ENCODE measurements at places on chromosomes 6 and 20.

DNA sequence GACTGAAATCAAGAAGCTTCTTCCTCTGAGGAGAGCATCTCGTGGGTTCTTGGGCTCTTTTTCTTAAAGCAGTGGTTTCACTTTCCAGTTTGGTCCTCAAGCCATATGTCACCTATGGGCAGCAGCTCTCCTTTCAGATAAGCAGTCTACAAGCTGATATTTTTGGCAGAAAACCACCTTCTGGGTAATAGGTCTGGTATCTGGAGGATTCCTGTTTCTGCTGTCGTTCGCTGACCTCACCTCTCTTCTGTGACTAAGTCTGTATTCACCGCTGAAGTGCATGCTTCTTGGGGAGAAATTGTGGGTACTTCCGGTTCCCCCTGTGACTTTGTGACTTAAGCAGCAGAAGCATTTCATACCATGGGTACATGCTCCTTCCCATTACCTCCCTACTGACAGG lies 193.6 kb downstream of the EDN1 start:
- no peak for DNase-seq

DNA sequence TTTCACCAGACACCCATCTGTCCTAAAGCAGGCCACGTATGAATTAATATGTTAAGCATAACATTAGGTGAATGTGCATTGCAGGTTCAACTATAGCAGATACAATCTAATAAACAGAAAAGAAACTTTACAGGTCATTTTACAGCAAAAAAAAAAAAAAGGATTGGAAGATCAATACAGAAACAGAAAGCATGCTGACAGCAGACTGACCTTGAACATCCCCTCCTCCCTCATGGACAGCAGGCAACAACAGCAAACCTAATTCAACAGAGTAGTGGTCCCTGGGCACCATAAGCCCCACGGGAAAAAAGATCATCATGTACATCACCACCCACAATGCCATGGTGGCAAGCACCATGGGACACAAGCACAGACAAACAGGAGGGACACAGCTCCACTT lies 12.1 kb upstream of the RAB22A start:
- DNase-seq: no peak

DNA sequence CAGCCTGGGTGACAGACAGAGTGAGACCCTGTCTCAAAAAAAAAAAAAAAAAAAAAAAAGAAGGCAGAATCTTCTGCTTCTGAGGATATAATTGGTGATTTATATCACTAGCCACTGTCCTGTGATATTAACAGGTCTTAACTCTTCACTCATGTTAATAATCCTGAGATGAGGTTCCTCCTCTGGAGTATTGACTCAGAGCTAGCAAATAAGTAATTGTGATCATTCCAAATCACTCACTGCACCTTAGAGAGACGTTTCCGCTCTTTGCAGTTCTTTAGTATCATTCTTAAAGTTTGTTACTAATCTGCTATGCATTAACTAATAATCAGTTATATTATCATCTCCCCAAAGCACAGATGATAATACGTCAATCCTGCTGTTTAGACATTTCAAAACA lies 41.6 kb upstream of the NOX3 start:
- no peak for DNase-seq

GRCh38 chr20:17334932-17335331 lies 108.1 kb downstream of the PCSK2 start:
- no peak for DNase-seq

GRCh38 chr20:64041040-64041780 lies 5.2 kb downstream of the C20orf204 start:
- no peak for DNase-seq

GRCh38 chr6:122832459-122832858 lies 43.4 kb downstream of the SMPDL3A start:
- no peak for DNase-seq
